Upper lobe of left lung (tissue), 6 donors: ENCODE measurements at places on chromosomes 3 and 15.

- no peaks in the 10 kb centered on the region for H3K36me3 ChIP-seq
- no peak for DNase-seq
- H3K27me3 ChIP-seq = no peaks in the 10 kb centered on the region
- H3K4me3 ChIP-seq = no peak overlapping the region
Observed at GRCh38 chr3:14761121-14761672, 57.6 kb upstream of the FGD5 start.

DNA sequence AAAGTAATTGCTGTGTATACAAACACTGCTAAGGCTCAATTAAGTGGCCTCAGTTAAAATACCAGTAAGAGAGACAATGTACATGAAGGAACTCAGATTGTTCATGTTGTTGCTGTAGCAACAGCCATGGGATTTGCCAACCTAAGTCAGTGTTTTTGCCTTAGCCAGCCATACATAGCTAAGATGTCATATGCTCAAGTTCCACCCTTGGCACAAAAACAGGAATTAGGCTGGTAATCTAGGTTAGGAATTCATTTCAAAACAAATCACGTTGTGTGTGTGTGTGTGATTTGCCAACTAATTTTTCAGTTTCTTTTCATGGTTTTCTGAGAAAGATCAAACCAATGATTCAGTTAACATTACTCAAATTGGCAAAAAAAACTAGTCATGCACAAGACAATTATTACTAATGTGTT is 143.7 kb upstream of the KCNMB2 start:
- no peaks in the 10 kb centered on the region for H3K4me1 ChIP-seq
- no peaks in the 10 kb centered on the region for H3K36me3 ChIP-seq
- no peak overlapping the region for H3K4me3 ChIP-seq
- H3K27ac ChIP-seq = no peak overlapping the region

DNA sequence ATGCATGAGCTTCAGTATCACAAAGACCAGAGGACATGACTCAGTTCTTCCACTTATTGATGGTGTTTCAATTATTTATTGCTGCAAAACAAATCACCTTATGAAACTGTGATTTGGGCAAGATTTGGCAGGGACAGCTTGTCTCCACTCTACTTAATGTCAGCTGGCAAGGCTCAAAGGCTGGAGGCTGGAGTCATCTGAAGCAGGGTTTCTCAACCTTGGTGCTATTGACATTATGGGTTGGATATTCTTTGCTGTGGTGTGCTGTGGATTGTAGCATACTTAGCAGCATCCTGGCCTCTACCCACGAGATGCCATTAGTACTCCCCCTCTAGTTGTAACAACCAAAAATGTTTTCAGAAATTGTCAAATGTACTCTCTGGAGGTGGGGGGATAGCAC is 138.8 kb upstream of the PEX5L start:
- no peak for DNase-seq
- no peak overlapping the region for H3K27ac ChIP-seq
- no peaks in the 10 kb centered on the region for H3K36me3 ChIP-seq
- no peak overlapping the region for H3K4me3 ChIP-seq

- no peak overlapping the region for H3K27ac ChIP-seq
- no peak for DNase-seq
- H3K36me3 ChIP-seq = no peaks in the 10 kb centered on the region
- H3K4me1 ChIP-seq = peaks cover under 1% of the 10 kb centered on the region
- H3K27me3 ChIP-seq = no peaks in the 10 kb centered on the region
- H3K4me3 ChIP-seq = no peak overlapping the region
Observed at GRCh38 chr3:48002787-48003186, 13.4 kb downstream of the MAP4 start.

GRCh38 chr3:146226881-146227280 is 24.0 kb downstream of the PLSCR4 start:
- H3K27me3 ChIP-seq = no peaks in the 10 kb centered on the region
- H3K36me3 ChIP-seq = no peaks in the 10 kb centered on the region
- no peak for DNase-seq

GRCh38 chr15:36284911-36285310 is 294.5 kb upstream of the CDIN1 start:
- no peaks in the 10 kb centered on the region for H3K36me3 ChIP-seq
- no peaks in the 10 kb centered on the region for H3K27me3 ChIP-seq
- no peak overlapping the region for H3K27ac ChIP-seq
- no peak for DNase-seq
- H3K4me3 ChIP-seq = no peak overlapping the region
- no peaks in the 10 kb centered on the region for H3K4me1 ChIP-seq

DNA sequence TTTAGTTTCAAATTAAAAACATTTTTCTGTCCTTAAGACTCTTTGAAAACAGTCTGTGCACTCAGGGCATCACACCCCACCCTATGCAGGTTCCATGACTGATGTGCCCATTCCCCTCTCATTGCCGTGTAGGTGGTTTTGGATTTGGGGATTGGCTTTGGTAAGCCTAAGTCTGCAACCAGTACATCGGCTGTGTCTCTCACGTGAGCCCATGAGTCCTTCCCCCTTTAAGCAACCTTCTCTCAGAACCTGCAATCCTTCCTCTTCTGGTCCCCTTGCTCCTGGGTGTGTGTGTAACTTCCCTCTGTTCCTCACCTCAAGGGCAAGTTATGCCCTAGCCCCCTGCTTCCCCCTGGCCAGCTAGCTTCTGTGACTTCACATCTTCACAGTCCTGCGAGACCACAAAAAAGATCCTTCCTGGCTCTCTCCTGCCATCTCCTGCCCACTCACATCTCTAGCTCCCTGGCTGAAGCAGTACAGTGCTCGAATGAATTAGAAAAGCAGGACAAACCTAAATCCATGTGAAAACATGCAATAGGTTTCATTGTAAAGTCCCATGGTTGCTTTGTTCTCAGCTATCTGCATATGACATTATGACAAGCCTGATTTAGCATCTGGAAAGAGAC is 126.7 kb downstream of the UACA start:
- no peak overlapping the region for H3K4me3 ChIP-seq
- H3K36me3 ChIP-seq = no peaks in the 10 kb centered on the region
- no peak for DNase-seq
- H3K27ac ChIP-seq = no peak overlapping the region
- no peaks in the 10 kb centered on the region for H3K4me1 ChIP-seq
- H3K27me3 ChIP-seq = no peaks in the 10 kb centered on the region

- H3K27me3 ChIP-seq = no peaks in the 10 kb centered on the region
- no peaks in the 10 kb centered on the region for H3K4me1 ChIP-seq
- no peak for DNase-seq
- no peaks in the 10 kb centered on the region for H3K36me3 ChIP-seq
- H3K4me3 ChIP-seq = no peak overlapping the region
Observed at GRCh38 chr3:112200317-112200666, 67.2 kb upstream of the GCSAM start.

GRCh38 chr3:192890347-192891335 is 27.0 kb downstream of the MB21D2 start:
- DNase-seq = no peak
- H3K27me3 ChIP-seq = no peaks in the 10 kb centered on the region
- no peak overlapping the region for H3K4me3 ChIP-seq
- no peaks in the 10 kb centered on the region for H3K36me3 ChIP-seq
- H3K27ac ChIP-seq = no peak overlapping the region
